ENCODE measurements at places on chromosomes 4 and X. TPM values are rescaled to one million over a fixed set of nuclear protein-coding genes. Genes with fewer than 3 reads are reported as not detected.
A peak's percentile ranks its signal among the peaks of the same experiment; 100 is the strongest.

- peaks cover 38% of the 10 kb centered on the region for H3K4me1 ChIP-seq
- no peak for DNase-seq
- no peak overlapping the region for H3K27ac ChIP-seq
- no peaks in the 10 kb centered on the region for H3K36me3 ChIP-seq
- no peaks in the 10 kb centered on the region for H3K27me3 ChIP-seq
- H3K4me3 ChIP-seq = no peak overlapping the region
Observed at GRCh38 chr4:38180456-38180855, 220.3 kb downstream of the PTTG2 start.

DNA sequence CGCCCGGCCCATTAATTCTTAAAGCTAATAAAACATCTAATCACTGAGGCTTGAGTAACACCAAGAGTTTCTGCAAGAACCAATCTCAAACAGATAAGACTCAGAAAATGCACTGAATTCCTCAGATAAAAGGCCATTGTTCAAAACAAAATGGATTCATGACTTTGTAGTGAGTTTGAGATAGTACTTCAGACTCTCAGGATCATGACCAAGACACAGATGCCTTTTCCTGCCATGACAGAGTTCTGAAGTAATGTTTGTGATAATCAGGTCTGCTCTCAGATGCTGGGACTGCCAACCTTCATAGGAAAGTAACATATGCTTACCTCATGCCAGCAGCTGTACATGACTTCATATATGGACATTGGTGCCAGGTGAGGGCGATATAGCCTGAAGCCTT is 54.6 kb downstream of the NIPAL1 start:
- H3K27ac ChIP-seq = no peak overlapping the region
- no peaks in the 10 kb centered on the region for H3K27me3 ChIP-seq
- peaks cover 84% of the 10 kb centered on the region for H3K36me3 ChIP-seq

DNA sequence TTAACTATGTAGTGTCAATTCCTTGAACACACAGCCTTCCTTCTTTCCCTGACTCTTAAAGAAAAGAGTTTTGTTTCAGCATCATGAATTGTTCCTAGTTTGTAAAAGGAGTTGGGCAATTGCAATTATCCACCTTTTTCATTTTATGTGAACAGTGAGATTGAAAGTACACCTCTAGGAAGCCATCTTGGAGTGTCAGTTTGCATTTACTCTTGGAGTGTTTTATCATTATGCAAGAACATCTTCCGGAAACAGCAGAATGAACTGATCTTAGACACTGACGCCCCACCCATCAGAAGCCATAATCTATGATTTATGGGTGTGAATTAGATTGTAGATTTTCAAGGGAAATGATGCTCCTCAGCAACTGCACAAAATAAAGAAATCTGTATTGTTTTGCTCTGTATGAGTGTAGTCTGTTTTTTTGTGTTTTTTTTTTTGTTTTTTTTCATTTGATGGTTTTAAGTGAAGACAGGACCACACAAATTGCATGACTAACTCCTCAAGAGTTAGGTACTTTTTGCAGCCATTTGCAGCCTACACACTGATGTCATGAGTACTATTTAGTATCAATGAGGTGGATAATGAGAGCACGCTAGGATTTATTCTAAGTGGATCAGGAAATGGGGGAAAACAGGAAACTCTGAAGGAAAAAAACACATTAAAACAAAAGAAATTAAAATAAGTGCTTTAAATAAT is 19.5 kb upstream of the FGF2 start:
- no peaks in the 10 kb centered on the region for H3K36me3 ChIP-seq
- H3K27ac ChIP-seq = no peak overlapping the region
- no peaks in the 10 kb centered on the region for H3K4me1 ChIP-seq
- no peak for DNase-seq
- no peaks in the 10 kb centered on the region for H3K27me3 ChIP-seq

PPP1R2C gene
- total RNA-seq = not detected

GRCh38 chr4:86108137-86108536 is 251.7 kb downstream of the MAPK10 start:
- no peaks in the 10 kb centered on the region for H3K4me1 ChIP-seq
- no peak overlapping the region for H3K27ac ChIP-seq
- H3K36me3 ChIP-seq = no peaks in the 10 kb centered on the region
- no peak for DNase-seq

GRCh38 chr4:142348613-142349021 is 497.5 kb downstream of the INPP4B start:
- no peak overlapping the region for H3K27ac ChIP-seq
- H3K4me3 ChIP-seq = no peak overlapping the region
- peaks cover 3% of the 10 kb centered on the region for H3K36me3 ChIP-seq
- peaks cover 21% of the 10 kb centered on the region for H3K4me1 ChIP-seq
- no peaks in the 10 kb centered on the region for H3K27me3 ChIP-seq

SLC7A11 gene
- total RNA-seq = 0.03 TPM

DNA sequence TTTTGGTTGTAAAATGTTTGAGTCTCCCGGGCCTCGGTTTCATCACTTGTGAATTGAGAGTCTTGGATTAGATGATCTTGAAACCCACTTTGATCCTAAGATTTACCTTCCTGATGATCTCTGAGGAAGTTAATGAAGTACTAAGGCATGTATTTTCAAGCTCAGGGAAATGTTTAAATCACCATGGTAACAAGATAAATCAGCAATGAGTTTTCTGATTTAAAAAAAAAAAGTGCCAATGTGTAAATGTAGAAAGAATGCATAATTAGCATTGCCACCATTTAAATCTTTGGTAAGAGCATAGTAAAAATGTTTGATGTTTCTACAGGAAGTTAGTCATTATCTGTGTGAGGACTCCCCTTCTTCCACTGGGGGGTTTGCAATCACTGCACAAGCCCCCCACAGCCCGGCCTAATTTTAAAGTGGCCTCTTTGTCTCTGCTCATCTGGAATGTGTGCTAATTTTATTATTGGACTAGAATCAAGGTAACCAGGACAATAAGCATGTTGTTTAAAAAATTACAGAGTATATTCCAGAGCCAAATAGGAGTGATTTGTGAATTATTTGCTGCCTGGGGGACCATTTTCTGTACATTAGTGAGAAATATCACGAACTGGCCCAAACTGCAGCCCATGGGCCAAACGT is 93.6 kb downstream of the SLC34A2 start:
- no peaks in the 10 kb centered on the region for H3K4me1 ChIP-seq
- H3K27me3 ChIP-seq = no peaks in the 10 kb centered on the region
- H3K27ac ChIP-seq = no peak overlapping the region

MAML3 gene
- 2.9 TPM for total RNA-seq

GRCh38 chr4:143358923-143359643 is 22.4 kb downstream of the GAB1 start:
- H3K27me3 ChIP-seq = no peaks in the 10 kb centered on the region
- peaks cover 11% of the 10 kb centered on the region for H3K4me1 ChIP-seq
- H3K4me3 ChIP-seq = peak overlapping the region; percentile 0
- H3K36me3 ChIP-seq = no peaks in the 10 kb centered on the region
- H3K27ac ChIP-seq = no peak overlapping the region

- H3K27ac ChIP-seq = no peak overlapping the region
- no peaks in the 10 kb centered on the region for H3K27me3 ChIP-seq
- peaks cover 9% of the 10 kb centered on the region for H3K36me3 ChIP-seq
Observed at GRCh38 chrX:350534-351323, 32.1 kb upstream of the GTPBP6 start.

DNA sequence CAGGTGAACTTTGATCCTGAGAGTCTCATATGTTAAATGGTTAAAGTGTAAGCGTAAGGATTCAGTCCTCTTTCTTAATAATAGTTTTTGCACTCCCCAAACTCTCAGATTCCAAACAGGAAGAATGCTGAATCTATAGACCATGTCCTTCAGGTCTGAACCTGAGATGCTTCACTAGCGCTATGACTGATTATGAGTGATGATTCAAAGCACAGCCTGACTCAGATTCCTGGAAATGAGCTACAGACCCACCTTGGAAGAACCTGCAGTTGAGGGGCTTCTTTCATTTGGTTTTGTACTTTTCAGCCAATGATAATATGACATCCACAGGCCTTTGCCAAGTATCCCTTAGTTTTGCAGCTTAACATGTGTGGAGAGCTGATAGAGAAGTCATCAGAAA is 1.4 kb downstream of the EDNRA start:
- no peak overlapping the region for H3K4me3 ChIP-seq
- H3K4me1 ChIP-seq = peaks cover 2% of the 10 kb centered on the region
- no peak overlapping the region for H3K27ac ChIP-seq

GRCh38 chrX:38985375-38985774 is 184.1 kb downstream of the MID1IP1 start:
- no peaks in the 10 kb centered on the region for H3K36me3 ChIP-seq
- no peak for DNase-seq
- H3K4me3 ChIP-seq = no peak overlapping the region
- no peaks in the 10 kb centered on the region for H3K4me1 ChIP-seq
- H3K27ac ChIP-seq = no peak overlapping the region

GRCh38 chrX:154607370-154607769 is 11.7 kb downstream of the CTAG1B start:
- no peak for DNase-seq
- H3K36me3 ChIP-seq = no peaks in the 10 kb centered on the region
- no peaks in the 10 kb centered on the region for H3K27me3 ChIP-seq
- no peak overlapping the region for H3K4me3 ChIP-seq
- H3K27ac ChIP-seq = no peak overlapping the region

GAGE12D gene
- not detected for total RNA-seq

GRCh38 chr4:185344743-185345538 is 50.8 kb downstream of the LRP2BP start:
- H3K36me3 ChIP-seq = peaks cover 11% of the 10 kb centered on the region
- H3K27me3 ChIP-seq = no peaks in the 10 kb centered on the region
- H3K4me1 ChIP-seq = peaks cover 18% of the 10 kb centered on the region
- no peak for DNase-seq
- no peak overlapping the region for H3K4me3 ChIP-seq

ETDA gene
- not detected for total RNA-seq

DNA sequence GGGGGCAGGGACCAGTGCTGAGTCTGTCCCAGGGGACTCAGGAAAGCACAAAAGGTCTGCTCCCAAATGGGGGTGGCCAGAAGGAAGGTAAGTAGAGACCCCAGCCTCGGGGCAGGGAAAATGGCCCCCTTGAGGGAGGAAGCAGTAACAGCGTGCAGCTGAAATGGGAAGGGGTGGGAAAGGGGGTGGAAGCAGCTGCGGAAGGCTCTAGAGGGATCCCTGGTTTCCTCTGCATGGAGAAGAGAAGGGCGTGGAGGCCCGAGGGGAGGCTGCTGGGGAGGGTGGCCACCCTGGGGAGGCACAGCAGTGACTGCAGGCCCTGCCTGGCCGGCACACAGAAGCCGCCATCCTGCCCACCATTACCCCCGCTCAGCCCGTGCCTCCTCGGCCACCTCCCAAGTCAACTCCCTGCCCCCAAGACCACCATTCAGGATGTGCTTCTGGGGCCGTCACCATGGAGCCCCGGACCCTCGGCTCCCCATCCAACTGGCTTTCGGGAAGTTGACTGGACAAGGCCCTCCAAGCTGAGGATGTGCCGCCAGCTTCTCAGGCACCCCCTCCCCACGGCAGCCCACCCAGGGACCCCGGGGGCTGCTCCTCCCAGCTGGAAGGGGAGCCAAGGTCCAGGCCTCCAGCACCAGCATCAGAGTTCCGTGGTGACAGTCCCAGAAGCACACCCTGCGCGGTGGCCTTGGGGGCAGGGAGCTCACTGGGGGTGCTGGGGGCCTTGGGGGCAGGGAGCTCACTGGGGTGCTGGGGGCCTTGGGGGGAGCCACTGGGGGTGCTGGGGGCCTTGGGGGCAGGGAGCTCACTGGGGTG is 23.6 kb downstream of the CFAP99 start:
- H3K4me1 ChIP-seq = peaks cover 9% of the 10 kb centered on the region
- no peaks in the 10 kb centered on the region for H3K27me3 ChIP-seq
- H3K36me3 ChIP-seq = no peaks in the 10 kb centered on the region
- DNase-seq = no peak
- no peak overlapping the region for H3K4me3 ChIP-seq
- H3K27ac ChIP-seq = no peak overlapping the region

DNA sequence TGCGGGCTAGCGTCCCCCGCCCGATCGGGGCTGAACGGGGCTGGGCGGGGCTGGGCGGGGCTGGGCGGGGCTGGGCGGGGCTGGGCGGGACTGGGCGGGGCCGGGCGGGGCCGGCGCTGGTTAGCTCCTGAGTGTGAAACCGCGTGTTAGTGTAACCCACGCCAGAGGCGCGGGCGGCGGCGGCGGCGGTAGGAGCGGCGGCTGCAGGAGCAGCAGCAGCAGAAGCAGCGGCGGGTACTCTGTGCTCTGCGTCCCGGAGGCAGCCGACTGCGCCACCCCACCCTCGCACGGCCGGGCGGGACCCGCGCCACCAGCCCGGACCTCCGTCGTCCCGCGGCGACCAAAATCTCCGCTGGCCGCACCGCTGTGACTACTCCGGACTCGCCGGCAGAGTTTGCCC is 128.1 kb downstream of the LAS1L start:
- no peaks in the 10 kb centered on the region for H3K36me3 ChIP-seq
- DNase-seq = no peak
- H3K4me1 ChIP-seq = no peaks in the 10 kb centered on the region
- H3K4me3 ChIP-seq = no peak overlapping the region
- peaks cover 18% of the 10 kb centered on the region for H3K27me3 ChIP-seq
- H3K27ac ChIP-seq = no peak overlapping the region

DNA sequence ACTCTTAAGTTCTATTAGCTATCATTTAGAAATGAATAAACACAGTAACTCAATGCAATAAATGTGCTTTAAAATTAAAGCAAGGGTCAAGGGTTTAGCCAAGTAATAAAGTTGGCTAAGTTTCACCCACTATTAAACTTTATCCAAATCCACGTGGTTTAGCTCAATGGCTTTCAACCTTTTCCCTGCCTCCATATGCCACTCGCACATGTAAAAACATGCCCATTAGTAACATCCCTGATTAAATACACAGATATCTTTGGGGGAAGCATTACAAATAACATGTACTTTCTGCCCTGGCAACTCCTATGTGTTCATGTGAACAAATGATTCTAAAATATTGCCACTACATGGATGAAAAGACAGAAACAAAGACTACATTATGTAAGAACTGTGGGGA is 130.8 kb downstream of the ZAR1 start:
- no peak overlapping the region for H3K4me3 ChIP-seq
- no peak for DNase-seq
- H3K36me3 ChIP-seq = peaks cover 44% of the 10 kb centered on the region
- H3K27ac ChIP-seq = no peak overlapping the region
- H3K4me1 ChIP-seq = no peaks in the 10 kb centered on the region

DNA sequence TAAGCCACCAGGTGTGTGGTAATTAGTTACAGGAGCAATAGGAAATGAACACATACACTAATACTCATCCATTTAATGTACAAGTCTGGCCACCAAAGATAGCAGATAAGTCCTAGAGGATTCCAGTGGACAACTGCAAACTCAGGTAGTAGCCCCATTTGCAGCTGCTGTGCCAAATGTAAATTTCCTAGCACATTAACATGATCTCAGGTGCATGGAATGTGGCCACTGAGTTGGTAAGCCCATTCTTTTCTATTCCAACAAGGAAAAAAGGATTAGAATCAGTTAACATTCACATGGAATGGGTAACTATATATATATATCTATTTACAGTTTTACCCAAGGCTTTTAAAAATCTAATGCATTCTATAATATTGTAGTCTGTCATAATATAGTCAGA is 23.3 kb upstream of the FRAS1 start:
- H3K27ac ChIP-seq = no peak overlapping the region
- no peaks in the 10 kb centered on the region for H3K27me3 ChIP-seq
- DNase-seq = no peak
- no peaks in the 10 kb centered on the region for H3K36me3 ChIP-seq
- no peak overlapping the region for H3K4me3 ChIP-seq
- no peaks in the 10 kb centered on the region for H3K4me1 ChIP-seq

MAGEA10 gene
- not detected for total RNA-seq

Data from CD4-positive, alpha-beta T cell (primary cell).